Hematopoietic multipotent progenitor cell treated with erythropoietin and hydrocortisone succinate and interleukin-3 and kit ligand, for 6 days (in vitro differentiated cells): ENCODE measurements at places on chromosomes 4 and X.

GRCh38 chr4:82071951-82072350 is 301.8 kb downstream of the HNRNPD start:
- DNase-seq = no peak

GRCh38 chrX:70172964-70173363 is 4.3 kb upstream of the DGAT2L6 start:
- no peak for DNase-seq

DNA sequence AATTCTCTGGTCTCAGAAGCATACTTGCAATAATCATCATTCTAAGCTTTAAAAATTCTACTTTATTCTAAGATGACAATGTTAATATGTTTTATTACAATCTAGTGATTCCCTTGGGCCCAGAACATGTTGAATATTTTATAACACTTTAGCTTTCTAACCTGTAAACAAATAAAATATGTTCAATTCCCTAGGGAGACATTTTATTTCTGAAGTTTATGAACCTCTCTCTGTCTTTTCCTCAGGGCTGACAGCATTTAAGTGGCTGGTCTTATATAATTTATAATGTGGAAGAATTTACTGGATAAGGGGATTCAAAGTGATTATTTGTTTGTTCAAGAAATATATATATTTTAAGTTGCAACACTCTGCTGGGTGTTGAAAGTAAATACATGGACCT is 55.3 kb upstream of the NPFFR2 start:
- no peak for DNase-seq

GRCh38 chr4:101987623-101988243 is 197.2 kb downstream of the BANK1 start:
- DNase-seq = no peak

GRCh38 chr4:156676116-156676851 is 295.3 kb downstream of the PDGFC start:
- DNase-seq = no peak

DNA sequence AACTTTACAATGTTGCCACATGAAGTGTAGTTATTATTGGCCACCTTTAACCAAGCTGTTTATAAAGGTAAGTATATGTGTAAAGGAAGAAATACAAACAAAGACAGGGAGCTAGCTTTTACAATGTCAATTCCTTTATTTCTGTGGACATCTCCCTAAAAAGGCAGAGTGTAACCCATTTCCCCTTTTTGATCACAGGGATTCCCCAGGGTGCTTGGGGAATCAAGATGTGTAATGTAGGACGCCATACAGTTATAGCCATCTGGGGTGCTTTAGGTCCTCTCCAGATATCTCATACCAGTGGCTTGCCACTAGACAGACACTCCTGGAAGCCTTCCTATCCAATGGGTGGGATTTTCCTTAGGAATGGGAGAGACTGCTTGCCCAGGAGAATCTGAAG is 4.2 kb upstream of the CUL4B start:
- DNase-seq = no peak

GRCh38 chrX:72663737-72664136 is 50.4 kb downstream of the PHKA1 start:
- DNase-seq = no peak

- DNase-seq = no peak
These were observed 429.1 kb upstream of the FRG1 start for GRCh38 chr4:189511581-189511980.

DNA sequence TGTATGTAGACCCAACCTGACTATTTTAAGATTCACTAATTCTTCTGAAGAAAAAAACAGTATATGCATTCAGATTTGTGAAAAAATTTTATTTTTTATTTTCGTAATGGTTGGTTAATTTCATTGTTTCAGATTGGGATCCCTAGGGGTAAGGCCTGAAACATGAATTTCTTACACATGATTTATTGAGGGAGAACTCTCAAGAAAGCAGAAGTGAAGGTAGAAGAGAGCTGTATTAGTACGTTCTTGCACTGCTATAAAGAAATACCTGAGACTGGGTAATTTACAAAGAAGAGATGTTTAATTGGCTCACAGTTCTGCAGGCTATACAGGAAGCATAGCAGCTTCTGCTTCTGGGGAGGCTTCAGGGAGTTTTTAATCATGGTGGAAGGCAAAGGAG is 611.9 kb upstream of the TECRL start:
- DNase-seq = no peak
